ENCODE measurements at places on chromosomes 3 and 15.

- DNase-seq: no peak
- no peaks in the 10 kb centered on the region for H3K4me1 ChIP-seq
- H3K27me3 ChIP-seq: no peaks in the 10 kb centered on the region
- no peaks in the 10 kb centered on the region for H3K36me3 ChIP-seq
- no peak overlapping the region for H3K4me3 ChIP-seq
- H3K27ac ChIP-seq: no peak overlapping the region
Measured at GRCh38 chr3:45249391-45249790, 23.3 kb upstream of the TMEM158 start.

DNA sequence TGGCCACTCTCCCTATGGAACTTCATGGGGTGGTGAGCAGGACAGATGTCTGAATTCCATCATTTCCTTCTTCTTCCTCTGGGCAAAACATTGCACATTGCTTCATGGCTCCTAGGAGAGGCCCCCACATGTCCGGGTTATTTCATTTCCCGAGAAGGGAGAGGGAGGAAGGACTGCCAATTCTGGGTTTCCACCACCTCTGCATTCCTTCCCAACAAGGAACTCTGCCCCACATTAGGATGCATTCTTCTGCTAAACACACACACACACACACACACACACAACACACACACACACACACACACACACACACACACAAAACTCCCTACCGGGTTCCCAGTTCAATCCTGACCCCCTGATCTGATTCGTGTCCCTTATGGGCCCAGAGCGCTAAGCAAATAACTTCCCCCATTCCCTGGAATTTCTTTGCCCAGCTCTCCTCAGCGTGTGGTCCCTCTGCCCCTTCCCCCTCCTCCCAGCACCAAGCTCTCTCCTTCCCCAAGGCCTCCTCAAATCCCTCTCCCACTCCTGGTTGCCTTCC lies 1.9 kb downstream of the RHO start:
- H3K36me3 ChIP-seq: no peaks in the 10 kb centered on the region
- no peaks in the 10 kb centered on the region for H3K27me3 ChIP-seq
- H3K4me1 ChIP-seq: peaks cover 12% of the 10 kb centered on the region
- H3K27ac ChIP-seq: no peak overlapping the region
- H3K4me3 ChIP-seq: no peak overlapping the region
- DNase-seq: no peak

DNA sequence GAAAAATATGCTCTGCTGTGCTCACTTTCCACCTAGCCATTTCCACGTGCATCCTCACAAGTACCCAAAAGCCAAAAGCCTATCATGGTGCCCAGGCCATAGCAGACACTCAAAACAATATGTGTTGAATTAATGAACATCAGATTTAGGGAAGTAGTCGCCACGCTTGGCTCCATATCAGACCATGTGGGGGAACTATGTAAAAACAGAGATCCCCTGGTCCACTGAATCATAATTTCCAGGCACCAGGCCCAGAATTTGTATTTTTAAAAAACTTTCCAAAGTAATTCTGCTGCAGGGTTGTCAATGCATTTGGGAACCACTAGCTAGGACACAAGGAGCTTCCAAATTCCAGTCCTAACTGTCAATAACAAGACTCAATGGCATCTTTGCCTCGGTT lies 77.3 kb downstream of the CNTN3 start:
- no peak overlapping the region for H3K4me3 ChIP-seq
- DNase-seq: peak; percentile 21
- H3K27ac ChIP-seq: peak overlapping the region; percentile 57
- H3K4me1 ChIP-seq: peaks cover 8% of the 10 kb centered on the region
- H3K27me3 ChIP-seq: no peaks in the 10 kb centered on the region

GRCh38 chr3:29612536-29612935 lies 331.7 kb downstream of the RBMS3 start:
- no peak overlapping the region for H3K27ac ChIP-seq
- no peaks in the 10 kb centered on the region for H3K36me3 ChIP-seq
- no peak for DNase-seq
- H3K4me3 ChIP-seq: no peak overlapping the region
- peaks cover 2% of the 10 kb centered on the region for H3K4me1 ChIP-seq

GRCh38 chr3:69970827-69971226 lies 28.7 kb upstream of the SAMMSON start:
- no peaks in the 10 kb centered on the region for H3K36me3 ChIP-seq
- H3K27me3 ChIP-seq: no peaks in the 10 kb centered on the region
- DNase-seq: no peak
- H3K4me3 ChIP-seq: no peak overlapping the region
- no peak overlapping the region for H3K27ac ChIP-seq
- H3K4me1 ChIP-seq: no peaks in the 10 kb centered on the region

All from thoracic aorta (tissue), 2 donors.